ENCODE measurements at places on chromosomes 1 and 21. TPM values are rescaled to one million over a fixed set of nuclear protein-coding genes. Genes with fewer than 3 reads are reported as not detected.
A peak's percentile ranks its signal among the peaks of the same experiment; 100 is the strongest.

GRCh38 chr1:62904856-62905225 is 120.9 kb downstream of the ATG4C start:
- H3K27me3 ChIP-seq, result no peaks in the 10 kb centered on the region
- no peaks in the 10 kb centered on the region for H3K4me1 ChIP-seq
- no peak overlapping the region for H3K4me3 ChIP-seq
- DNase-seq, result no peak
- H3K36me3 ChIP-seq, result no peaks in the 10 kb centered on the region

DNA sequence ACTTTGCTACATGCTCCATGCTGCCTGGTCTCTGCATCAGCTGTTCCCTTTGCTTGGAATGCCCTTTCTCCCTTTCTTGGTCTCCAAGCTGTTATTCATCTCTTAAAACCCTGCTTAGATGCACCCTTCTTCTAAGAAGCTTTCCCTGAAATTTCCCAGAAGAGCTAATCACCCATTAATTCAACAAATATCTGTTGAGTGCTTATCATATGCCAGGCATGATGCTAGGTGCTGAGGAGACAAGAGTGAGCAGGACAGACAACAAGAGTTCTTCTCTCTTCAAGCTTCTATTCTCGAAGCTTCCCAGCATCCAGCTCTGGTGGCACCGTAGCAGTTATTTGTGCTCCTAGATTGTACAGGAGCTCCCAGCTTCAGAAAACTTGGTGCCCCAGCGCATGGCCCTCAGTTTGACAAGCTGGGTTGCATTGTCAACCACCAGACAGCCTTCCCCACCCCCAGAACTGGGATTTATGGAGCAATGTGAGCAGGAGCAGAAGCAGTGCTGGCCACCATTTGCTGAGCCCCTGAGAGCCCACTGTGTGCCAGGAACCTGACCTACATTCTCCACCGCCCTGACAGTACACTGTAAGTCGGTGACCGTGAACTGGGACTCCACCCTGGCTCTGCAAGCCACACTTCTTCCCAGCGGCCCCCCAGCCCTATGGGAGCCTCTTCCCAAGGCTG is 68.0 kb upstream of the ACOT11 start:
- H3K4me3 ChIP-seq, result no peak overlapping the region
- H3K27me3 ChIP-seq, result no peaks in the 10 kb centered on the region
- no peaks in the 10 kb centered on the region for H3K36me3 ChIP-seq
- DNase-seq, result no peak
- H3K27ac ChIP-seq, result peak overlapping the region; percentile 42

The CPT2 gene
- polyA plus RNA-seq, result 36.9 TPM

DNA sequence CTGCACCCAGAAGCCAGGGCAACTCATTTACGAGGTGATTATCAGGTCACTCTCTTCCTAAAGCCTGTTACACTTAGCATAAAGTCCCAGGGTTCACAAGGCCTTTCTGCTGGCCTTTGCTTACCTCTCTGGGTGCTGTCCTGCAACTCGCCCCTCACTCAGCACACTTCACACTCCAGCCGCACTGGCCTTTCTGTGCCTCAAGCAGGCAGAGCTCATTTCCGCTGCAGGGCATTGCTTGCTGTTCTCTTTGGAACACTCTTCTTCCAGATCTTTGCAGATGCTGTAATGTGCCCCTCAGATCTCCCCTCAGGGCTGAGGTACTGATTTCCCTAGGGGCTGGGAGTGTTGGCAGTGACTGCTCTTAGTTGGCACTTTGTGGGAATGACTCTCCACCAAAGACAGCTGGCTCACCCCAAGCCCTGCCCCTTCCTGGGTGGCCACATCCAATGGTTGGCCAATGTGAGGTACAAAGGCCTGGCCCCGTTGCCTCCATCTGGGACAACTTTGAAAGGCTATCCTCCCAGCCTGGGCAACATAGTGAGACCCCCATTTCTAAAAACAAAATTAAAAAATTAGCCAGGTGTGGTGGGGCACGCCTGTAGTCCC is 50.8 kb upstream of the SSBP3 start:
- no peaks in the 10 kb centered on the region for H3K36me3 ChIP-seq
- no peaks in the 10 kb centered on the region for H3K4me1 ChIP-seq
- H3K27ac ChIP-seq, result no peak overlapping the region
- H3K4me3 ChIP-seq, result no peak overlapping the region
- no peak for DNase-seq

The LEFTY1 gene
- polyA plus RNA-seq, result 0.90 TPM

DNA sequence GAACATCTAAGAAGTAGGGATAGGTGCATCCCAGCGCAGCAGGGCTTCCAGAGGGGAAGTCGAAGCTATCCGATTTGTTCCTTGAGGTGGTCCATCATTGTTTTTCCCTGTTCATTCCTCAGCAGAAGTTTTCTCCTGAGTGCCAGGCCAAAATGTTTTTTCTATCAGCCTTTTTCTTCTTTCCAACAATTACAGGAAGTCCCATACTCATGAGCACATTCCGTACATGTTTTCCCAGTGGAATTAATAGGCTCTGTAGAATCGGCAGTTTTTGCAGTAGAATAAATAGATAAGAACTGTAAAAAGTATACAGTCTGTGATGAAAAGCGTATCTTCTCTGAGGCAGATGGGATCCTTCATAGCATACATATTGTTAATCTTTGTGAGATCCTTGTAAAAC is 24.8 kb downstream of the CD101 start:
- H3K4me1 ChIP-seq, result peaks cover 4% of the 10 kb centered on the region
- no peak overlapping the region for H3K4me3 ChIP-seq
- no peaks in the 10 kb centered on the region for H3K27me3 ChIP-seq
- no peaks in the 10 kb centered on the region for H3K36me3 ChIP-seq
- no peak overlapping the region for H3K27ac ChIP-seq

DNA sequence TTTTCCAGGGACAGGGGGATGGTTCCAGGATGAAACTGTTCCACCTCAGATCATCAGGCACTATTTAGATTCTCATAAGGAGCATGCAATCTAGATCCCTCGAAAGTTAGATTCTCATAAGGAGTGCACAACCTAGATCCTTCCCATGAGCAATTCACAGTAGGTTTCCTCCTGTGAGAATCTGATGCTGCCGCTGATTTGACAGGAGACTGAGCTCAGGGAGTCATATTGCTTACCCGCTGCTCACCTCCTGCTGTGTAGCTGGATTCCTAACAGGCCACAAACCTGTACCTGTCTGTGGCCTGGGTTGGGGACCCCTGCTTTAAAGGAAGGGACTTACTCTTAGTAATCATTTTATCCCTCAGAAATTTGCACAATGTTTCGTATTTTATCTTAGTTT is 9.3 kb downstream of the CTH start:
- no peaks in the 10 kb centered on the region for H3K4me1 ChIP-seq
- no peak overlapping the region for H3K4me3 ChIP-seq
- no peaks in the 10 kb centered on the region for H3K27me3 ChIP-seq

DNA sequence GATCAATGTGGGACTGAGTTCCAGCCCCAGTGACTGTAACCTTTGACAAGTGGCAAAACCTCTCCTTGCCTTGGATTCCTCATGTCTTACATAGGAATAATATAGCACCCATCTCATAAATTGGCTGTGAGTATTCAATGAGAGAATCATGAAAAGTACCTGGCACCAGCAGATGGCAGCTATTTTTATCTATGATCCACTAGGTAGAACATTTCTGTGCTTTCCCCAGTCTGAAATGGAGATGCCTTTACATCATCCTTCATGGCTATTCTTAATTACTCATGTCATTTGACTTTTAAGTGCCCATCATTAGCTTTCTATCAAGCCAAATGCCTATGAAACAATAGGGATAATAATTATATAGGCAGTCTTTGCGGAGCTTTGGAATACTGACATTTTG is 130.1 kb downstream of the TGFB2 start:
- no peak overlapping the region for H3K27ac ChIP-seq
- H3K4me3 ChIP-seq, result no peak overlapping the region
- no peaks in the 10 kb centered on the region for H3K4me1 ChIP-seq
- H3K27me3 ChIP-seq, result no peaks in the 10 kb centered on the region
- H3K36me3 ChIP-seq, result no peaks in the 10 kb centered on the region

- no peak for DNase-seq
- no peaks in the 10 kb centered on the region for H3K4me1 ChIP-seq
- H3K27ac ChIP-seq, result no peak overlapping the region
- no peak overlapping the region for H3K4me3 ChIP-seq
Measured at GRCh38 chr1:106875622-106876021, 180.9 kb upstream of the PRMT6 start.

All from testis (tissue), 5 donors.